ENCODE measurements at places on chromosomes 6 and 20.

GRCh38 chr6:6225885-6226529 lies 94.5 kb downstream of the F13A1 start:
- DNase-seq = no peak

DNA sequence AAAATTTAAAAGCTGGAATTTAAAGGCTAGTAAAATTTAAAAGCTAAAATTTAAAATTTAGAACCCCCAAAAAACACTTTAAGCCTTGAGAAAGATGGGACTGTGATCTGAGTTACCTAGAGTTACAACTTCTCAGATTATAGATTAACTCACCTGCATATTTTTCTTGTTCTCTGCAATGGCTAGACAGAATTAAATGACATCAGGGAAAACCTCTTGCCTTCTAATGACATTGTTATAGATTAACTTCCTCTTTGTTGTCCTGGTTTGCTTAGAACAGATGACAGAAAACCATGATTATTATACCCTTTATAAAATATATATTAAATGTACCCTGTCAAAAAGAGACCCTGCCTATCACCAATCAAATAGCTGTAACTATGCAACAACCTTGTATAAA lies 56.4 kb downstream of the TRDN start:
- no peak for DNase-seq

DNA sequence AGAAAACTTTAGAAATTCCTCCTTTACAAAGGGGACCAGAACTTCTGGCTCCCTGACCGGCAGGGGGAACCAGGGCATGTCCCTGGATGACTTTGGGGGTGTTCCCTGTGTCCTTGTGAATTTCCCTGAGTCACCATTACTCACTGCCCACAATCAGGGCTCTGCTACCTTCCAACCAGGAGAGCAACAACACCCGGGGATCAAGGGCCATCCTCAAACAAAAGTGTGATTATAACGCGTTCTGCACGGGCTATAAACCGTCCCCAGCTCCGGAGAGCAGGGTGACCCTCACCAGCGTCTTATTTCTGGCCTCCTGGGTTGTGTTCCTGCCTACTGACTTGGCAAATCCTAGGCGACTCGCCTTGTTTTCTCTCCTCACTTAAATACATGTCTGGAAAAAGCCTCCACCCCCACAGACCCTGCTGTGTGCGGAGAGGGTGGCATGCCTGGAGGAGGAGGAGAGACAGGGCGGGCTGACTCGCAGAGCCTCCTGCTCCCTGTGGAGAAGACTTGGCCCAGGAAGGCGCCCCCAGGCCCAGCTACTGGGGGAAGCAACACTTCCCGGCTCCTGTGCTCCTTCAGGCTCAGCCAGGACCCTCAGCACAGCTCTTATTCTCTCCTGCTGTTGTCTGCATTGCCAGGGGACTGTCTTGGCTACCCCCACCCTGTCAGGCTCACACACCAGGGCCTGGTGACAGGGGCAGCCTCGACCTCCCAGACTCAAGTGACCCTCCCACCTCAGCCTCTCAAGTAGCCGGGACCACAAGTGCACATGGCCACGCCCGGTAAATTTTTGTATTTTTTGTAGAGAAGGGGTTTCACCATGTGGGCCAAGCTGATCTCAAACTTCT lies 54.1 kb downstream of the FGD2 start:
- no peak for DNase-seq

DNA sequence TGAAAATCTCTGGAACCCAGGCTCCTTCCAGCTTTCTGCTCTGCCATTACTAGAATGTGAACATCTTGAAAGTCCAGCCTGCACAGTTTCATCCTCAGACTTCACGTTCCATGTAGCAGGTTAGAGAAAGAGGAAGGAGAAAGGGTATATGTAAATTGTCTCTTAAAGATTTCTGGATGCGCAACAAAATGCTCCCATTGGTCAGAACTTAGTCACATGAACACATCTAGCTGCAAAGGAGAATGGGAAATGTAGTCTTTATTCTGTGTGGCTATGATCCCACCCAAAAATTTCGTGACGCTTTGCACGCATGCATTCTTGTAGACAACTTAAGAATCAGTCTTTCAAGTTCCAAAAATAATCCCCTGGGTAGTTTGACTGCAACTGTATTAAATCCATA lies 46.4 kb upstream of the CHD6 start:
- DNase-seq = no peak

GRCh38 chr6:154882107-154882506 lies 113.0 kb upstream of the TIAM2 start:
- no peak for DNase-seq

GRCh38 chr6:105561486-105561885 lies 158.6 kb upstream of the PREP start:
- no peak for DNase-seq

- DNase-seq = no peak
These were observed 41.3 kb downstream of the PANK2 start for GRCh38 chr20:3930265-3931206.

DNA sequence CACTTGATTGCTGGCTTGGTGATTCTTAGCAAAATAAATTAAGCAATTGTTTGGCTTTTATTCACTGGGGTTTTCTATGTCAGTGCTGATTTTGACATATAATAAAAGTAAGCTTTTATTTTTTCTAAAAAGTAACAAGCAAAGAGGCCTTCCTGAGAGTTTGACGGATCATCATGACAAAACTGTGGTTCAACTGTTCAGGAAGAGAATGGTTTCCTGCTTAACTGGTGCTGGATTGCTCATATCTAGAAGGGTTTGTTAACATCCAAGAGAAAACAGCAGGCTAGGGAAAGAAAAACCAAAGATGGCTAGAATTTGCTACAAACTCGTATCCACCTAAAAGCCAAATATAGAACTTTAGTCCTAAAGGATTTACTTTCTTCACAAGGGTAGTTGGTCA lies 21.2 kb downstream of the SERPINB1 start:
- DNase-seq = no peak

Measured in activated CD4-positive, alpha-beta memory T cell treated with anti-CD3 and anti-CD28 coated beads, Interleukin-2, amount 10 ng/mL, durations not matched to agents 7 days and 5 days (primary cell).